ENCODE measurements at places on chromosomes 13 and 19. TPM values are rescaled to one million over a fixed set of nuclear protein-coding genes. Genes with fewer than 3 reads are reported as not detected.
A peak's percentile ranks its signal among the peaks of the same experiment; 100 is the strongest.

DNA sequence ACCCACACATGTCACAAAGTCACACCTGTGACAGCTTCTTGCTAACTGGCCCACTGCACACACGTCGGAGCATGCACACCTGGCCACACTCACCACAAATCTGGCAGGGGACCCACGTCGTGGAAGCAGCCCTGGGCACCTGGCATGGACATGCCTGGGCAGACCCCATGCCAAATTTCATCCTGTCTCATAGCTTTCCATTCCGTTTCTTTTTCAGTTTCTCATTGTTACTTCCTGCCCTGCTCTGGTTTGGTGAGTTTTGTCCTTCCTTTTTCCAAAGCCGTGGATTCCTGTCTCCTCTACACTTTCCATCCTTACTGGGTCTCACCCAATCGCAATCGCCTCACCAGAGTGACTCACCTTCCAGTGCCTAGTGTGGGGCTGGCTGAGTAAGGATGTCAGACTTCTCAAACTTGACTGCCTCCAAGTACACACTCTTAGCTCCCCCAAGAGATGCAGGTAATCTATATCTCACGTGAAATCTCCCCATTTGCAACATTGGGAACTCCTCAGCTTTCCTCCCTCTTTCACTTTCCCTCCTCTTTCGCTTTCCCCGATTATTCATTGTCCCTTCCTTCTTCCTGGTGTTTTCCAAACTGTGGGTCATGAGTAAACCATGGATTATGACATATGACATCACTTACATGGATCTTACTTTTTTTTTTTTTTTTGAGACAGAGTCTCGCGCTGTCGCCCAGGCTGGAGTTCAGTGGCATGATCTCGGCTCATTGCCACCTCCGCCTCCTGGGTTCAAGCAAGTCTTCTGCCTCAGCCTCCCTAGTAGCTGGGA is 1.6 kb upstream of the BBC3 start:
- DNase-seq = no peak

DNA sequence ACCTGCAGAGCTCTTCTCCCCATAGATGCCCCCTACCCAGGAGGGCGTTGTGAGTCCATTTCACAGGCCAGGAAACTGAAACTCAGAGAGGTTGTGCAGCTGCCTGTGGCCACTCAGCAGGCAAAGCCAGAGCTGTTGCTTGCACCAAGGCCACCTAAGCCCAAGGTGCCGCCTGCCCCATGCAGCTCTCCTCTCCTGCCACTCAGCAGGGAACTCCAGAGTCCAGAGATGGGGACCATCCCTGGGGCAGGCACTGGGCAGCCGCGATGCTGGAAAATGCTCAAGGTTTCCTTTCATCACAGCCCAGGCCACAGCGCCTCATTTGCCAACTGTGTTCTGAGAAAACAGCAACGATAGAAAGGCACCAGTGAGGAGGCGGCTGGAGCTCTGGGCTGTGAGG is 41.0 kb upstream of the PEPD start:
- no peak for DNase-seq

DNA sequence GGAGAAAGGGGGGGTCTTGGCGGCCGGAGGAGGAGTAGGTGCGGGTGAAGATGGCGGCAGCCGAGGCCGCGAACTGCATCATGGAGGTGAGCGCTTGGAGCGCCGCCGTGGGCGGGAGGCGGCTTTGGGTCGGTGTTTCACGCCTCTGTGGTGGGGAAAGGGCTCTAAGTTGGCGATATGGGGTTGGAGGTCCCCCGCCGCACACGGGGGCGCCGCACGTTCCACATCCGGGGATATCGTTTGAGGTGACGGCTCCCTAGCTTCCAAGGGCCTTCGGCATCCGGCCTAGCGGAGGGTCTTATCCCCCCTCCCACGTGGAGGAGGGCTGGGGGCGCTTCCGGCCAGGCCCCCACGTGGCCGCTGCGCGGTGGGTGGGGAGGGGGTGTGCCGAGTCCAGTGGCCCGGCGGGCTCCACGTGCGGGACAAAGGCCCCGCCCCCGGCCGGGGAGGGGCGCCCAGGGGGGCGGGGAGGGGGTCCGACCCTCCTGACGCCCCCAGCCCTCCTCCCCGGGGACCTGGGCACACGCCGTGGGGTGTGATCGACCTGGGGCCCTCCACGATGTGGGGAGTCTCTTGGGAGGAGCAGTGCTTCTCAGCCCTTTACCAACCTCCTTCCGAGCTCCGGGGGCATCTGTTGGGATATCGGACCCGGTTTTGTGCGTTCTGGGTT is at the start of gene PRMT1:
PRMT1 (plus strand) TSS at position 41 of the 670 bp plus-strand sequence; CDS start at position 51, 10 bp downstream.
- peak; percentile 56 for DNase-seq

DNA sequence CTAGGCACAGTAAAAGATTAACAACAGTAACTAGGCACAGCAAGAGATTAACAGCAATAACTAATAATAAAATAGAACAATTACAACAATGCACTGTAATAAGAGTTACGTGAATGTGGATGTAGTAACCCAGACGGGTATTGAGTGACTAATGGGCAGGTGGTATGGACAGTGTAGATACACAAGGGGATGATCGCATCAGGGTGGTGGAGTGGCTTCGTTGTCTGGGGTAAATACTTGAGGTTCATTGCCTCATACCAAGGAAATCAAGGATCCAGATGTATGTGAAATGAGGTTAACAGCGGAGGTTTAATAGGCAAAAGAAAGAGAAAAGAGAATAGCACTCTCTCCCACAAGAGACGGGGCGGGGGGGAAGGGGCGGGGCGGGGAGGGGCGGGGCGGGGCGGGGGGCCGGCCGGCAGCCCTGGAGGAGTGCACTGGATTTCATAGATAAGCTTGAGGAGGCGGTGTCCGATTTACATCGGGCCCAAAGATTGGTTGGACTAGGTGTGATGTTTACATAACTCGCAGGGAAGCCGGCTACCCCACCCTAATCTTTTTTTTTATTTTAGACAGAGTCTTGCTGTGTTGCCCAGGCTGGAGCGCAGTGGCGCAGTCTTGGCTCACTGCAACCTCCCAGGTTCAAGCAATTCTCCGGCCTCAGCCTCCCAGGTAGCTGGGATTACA is 106.3 kb downstream of the KCTD15 start:
- DNase-seq = no peak

- no peak for DNase-seq
Measured at GRCh38 chr19:4365341-4365740, 22.0 kb downstream of the MPND start.

GRCh38 chr19:48403606-48404005 is 10.1 kb downstream of the GRIN2D start:
- no peak for DNase-seq

DNA sequence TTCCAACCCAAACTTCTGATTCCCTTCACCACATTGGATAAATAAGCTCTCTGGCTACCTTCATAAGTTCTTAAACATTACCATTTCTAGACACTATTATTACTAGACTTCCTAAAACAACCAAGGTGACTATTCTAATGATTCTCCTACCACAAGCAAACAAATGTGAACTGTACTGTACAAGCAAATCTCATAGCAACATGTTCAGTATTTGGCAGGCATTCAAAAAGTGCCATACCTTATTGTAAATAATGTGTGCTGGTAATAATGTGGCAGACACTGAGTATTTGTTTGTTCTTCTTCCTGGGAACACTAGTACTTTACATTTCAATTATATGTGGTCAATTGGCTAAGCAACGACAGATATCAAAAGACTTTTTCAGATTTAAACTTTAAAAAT is 986.0 kb upstream of the SPRY2 start:
- DNase-seq = no peak

Gene ZNF525
- total RNA-seq = 13.5 TPM

Gene KLK2
- total RNA-seq = not detected

Gene FXYD3
- not detected for total RNA-seq

Gene TMC4
- total RNA-seq = 1.5 TPM
